ENCODE measurements at places on chromosomes 16 and 17.

DNA sequence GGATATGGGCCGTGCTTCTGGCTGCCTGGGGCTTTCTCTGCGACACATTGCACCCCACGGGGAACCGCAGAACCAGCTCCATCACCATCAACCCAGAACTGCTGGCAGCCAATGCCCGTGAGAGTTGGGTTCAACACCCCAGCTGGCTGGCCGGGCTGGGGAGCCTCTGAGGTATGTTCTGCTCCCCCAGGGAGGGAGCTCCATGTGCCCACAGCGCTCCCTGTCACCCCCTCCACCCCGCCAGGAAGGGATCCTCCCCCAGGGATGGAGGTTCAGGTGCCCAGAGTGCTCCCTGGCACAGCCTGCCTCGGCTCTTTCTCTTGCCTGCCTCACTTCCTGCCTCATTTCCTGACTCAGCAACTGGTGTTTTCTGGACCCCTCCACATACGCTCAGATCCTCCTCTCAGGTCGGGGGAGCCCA lies 24.2 kb upstream of the MPRIP start:
- no peak for DNase-seq

- DNase-seq: no peak
Observed at GRCh38 chr17:43809121-43809520, 23.8 kb downstream of the MPP3 start.

DNA sequence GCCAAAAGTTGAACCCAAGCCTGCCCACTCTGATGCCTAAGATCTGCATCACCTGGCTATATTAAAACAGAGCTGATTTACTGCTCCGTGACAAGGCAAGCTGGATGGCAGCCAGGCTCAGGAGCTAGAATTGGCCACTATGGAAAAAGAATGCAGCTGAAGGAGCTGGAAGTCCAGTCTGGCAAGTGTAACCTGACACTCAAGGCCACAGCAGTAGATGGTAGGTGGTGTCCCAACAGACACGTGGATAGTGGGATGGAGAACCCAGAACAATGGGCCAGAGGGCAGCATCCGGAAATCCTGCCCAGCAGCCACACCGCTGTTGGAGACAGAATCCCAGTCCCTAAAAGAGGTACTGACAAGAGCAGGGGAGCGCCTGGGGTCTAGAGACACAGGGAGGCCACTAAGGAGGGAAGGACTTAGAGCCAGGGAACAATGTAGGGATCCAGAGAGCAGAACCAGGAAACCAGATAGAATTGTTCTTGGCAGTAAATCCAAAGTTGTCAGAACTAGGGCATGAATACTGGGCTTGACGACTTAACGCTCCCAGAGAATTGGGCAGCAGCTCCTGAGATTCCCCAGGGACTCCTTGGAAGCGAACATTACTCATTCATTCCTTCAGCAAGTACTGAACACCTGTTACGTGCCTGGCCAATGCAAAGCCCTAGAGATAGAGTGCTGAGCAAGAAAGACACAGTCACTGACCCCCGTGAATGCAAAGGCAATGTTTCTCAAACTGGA lies 85.7 kb downstream of the CDYL2 start:
- DNase-seq: no peak

GRCh38 chr17:3888343-3889171 lies 4.3 kb downstream of the CAMKK1 start:
- DNase-seq: peak; percentile 55

- DNase-seq: no peak
Observed at GRCh38 chr17:77429369-77429968, 288.7 kb downstream of the SEC14L1 start.

DNA sequence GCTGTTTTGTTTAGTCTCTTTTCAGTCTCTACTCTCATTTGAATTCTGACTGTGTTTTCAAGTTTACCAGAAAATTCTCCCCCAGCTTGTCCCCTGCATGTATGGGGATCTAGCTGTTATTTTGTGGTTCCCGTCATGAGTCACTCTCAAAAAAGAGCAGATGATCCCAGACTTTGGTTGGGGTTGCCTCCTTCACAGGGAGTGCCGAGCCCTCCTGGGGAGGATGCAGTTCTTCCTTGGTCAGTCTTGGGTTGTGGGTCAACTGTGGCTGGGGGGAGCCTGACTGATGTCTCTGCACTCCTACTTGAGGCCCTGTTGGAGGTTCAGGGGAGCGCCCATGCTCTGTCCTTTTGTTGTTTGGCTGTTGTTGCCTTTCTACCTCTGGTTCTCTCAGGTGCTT lies 37.7 kb downstream of the EPN2 start:
- no peak for DNase-seq

GRCh38 chr17:77161953-77162352 lies 21.2 kb downstream of the SEC14L1 start:
- no peak for DNase-seq

DNA sequence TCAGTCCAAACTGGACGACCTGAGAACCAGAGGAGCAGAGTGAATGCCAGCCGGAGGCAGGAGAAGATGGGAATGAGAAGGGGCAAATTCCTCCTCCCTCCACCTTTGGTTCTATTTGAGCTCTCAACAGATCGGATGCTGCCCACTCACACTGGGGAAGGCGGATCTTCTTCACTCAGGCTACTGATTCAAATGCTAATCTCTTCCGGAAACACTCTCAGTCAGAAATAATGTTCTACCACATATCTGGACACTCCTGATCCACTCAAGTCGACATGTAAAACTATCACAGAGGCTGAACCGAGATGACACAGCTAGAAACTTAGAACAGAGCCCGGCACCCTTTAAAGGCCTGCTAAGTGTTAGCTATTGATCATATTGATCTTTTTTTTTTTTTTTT lies 57.4 kb upstream of the GRIN2A start:
- DNase-seq: no peak

GRCh38 chr17:61212655-61213054 lies 187.0 kb upstream of the TBX2 start:
- DNase-seq: no peak

GRCh38 chr17:44210342-44211192 lies 8.9 kb downstream of the UBTF start:
- peak; percentile 69 for DNase-seq

Measured in mesothelial cell of epicardium (in vitro differentiated cells).